ENCODE measurements at places on chromosomes 1 and 21. TPM values are rescaled to one million over a fixed set of nuclear protein-coding genes. Genes with fewer than 3 reads are reported as not detected.

Gene HEYL
- total RNA-seq, result 0.07 TPM

Gene EFNA3
- total RNA-seq, result 0.94 TPM

Gene ADAM30
- total RNA-seq, result not detected

DNA sequence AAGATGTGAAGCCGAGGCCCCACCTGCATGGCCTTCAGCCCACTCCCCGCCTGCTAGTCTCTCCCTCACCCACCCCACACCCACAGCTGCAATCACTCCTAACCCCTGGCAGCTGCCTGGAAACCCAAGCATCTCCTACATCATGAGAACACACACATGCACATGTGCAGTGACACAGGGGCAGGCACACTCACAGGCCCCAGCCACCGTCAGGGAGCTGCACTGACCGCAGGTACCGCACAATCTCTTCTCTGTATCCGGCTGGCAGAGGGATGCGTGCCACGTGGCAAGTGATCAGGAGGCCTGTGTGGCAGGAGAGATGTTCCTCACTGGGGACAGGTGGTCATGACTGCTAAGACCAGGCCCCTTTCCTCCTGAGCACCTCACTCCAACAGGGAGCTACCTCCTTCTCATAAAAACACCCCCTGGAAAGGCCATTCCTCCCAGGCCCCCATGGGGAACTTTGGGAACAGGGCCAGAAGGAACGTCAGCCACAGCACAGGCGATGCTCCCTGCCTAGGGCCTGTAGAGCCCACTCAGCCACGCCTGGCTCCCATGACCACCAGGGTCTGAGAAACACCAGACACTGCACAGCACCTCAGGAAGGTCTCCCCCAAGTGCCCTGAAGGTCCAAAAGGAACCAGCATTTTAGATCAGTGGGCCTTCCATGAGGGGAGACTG, 6.0 kb downstream of the LSS start:
- no peak for DNase-seq

DNA sequence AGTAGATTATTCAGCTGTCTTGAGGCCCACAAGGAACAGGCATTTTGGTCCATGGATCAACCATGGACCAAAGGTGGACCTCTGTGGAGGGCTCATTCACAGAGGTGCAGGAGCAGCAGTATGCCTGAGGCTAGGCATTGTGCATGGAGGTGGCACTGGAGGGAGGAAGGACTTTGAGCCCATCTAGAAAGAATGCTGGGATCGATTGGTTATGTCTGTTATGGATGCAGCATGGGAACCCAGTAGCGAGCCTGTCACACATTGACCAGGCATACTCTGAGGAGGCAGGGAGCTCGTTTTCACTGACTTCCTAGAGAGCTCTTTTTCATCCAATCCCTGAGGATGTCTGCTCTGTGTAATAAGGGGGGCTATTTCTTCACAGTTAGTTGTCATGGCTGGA, 75.5 kb downstream of the KCNN3 start:
- DNase-seq, result no peak

GRCh38 chr1:43867976-43868740, 65.4 kb upstream of the ARTN start:
- DNase-seq, result no peak

GRCh38 chr1:76901158-76901767, 34.0 kb downstream of the ST6GALNAC5 start:
- no peak for DNase-seq

GRCh38 chr1:15948595-15949452, 27.1 kb downstream of the ZBTB17 start:
- no peak for DNase-seq

GRCh38 chr1:161228032-161228431, 2.2 kb downstream of the TOMM40L start:
- DNase-seq, result no peak

DNA sequence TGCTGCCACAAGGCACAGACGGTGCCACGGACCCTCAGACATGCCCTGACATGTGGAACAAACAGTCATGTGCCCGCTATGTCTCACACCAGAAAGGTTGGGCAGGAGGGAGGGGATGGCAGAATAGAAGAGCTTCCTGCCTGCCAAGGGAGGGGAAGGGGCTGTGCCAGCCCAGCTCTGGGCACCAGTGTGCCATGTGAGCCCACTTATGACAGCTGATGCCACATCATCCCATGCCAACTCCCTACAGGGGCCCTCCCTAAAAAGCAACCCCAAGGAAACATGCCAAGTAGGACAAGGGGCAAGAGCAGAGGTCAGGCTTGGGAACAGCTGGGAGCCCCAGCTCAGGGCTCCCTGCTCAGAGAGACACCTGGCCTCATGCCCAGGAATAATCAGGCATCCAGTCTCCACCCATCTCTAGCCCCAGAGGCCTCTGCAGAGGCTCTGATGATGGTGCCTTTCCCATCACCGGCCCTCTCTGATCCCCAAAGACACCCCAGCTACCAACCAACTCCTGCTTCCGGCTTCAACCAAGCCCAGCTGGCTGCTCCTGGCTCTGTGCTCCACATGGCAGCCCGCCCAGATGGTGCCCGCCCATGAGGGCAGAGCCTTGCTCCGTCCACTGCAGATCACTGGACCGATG, 10.3 kb downstream of the ADGRB2 start:
- DNase-seq, result no peak

- no peak for DNase-seq
These were observed 5.0 kb downstream of the CEP170 start for GRCh38 chr1:243250102-243250501.

GRCh38 chr1:59688976-59689375, 125.8 kb upstream of the HOOK1 start:
- DNase-seq, result no peak

DNA sequence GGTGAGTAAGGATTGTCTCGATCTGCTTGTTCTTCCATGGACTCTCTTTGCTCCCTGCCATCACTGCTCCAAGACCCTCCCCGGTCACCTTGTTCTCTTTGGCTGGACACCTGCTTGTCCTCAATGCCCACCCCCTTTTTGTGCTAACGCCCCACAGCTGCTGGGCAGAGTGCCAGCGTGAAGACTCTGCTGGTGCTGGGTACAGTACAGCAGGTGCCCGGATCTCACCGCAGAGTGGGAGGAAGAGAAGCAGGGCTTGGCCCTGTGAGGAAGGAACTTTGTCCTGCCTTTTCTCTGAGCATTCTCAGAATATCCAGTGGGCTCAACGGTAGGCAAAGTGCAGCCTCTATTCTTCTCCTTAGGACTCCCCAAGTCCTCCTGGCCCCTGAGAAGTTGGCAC, 90.1 kb downstream of the PLXNA2 start:
- no peak for DNase-seq

DNA sequence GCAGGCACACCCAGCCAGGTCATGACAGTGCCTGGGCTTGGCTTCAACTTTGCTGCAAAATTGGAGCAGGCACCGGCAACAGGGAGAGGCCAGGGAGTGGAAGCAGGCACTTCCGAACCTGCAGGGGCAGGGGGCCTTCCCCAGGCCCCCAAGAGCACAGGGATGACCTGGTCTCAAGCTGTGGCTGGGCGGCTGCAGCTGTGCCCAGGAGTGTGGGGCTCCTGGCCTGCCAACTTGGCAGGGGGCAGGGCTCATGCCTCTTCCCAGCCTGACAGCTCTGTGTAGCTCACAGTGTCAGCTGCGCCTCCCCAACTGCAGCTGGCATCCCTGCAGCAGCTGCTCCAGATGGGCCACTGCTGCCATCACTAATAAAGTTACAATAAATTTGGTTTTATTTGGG, 51.5 kb upstream of the SCYL3 start:
- DNase-seq, result no peak
